ENCODE measurements at places on chromosomes 7 and 10.

- no peak for DNase-seq
These were observed 22.3 kb downstream of the ZNF783 start for GRCh38 chr7:149284343-149284742.

DNA sequence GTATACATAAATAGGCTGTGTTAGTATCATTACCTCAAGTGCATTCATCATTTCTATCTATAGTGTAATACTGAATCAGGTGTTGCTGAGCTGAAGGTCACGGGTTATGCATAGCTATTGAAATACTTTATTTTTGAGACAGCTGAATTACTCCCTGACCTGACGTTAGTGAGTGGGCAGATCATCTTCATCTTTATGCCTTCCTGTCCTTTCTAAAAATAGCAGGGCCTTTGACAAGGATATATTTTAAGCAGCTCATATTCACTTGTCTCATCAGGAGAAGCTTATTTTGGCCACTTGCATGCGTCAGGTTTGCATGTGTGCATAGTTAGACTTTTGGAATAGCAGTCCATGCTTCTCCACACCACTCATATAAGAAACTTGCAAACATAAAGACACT is 63.6 kb upstream of the DKK1 start:
- no peak for DNase-seq

DNA sequence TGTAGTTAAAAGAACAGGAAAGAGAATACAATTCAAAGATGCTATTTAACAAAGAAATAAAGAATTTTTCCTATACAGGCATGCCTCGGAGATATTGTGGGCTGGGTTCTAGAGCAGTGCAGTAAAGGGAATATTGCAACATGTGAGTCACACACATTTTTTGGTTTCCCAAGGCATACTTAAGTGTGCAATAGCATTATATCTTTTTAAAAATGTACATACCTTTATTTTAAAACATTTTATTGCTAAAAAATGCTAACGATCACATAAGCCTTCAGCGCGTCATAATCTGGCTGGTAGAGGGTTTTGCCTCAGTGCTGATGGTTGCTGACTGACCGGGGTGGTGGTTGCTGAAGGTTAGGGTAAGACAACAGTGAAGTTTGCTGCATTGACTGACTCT is 54.4 kb downstream of the ESYT2 start:
- no peak for DNase-seq

- no peak for DNase-seq
These were observed 13.2 kb downstream of the SHOC2 start for GRCh38 chr10:110932505-110933180.

- no peak for DNase-seq
These were observed 326.6 kb upstream of the GALNT17 start for GRCh38 chr7:70805360-70805759.

- no peak for DNase-seq
These were observed 75.3 kb upstream of the IL6 start for GRCh38 chr7:22651534-22652243.

DNA sequence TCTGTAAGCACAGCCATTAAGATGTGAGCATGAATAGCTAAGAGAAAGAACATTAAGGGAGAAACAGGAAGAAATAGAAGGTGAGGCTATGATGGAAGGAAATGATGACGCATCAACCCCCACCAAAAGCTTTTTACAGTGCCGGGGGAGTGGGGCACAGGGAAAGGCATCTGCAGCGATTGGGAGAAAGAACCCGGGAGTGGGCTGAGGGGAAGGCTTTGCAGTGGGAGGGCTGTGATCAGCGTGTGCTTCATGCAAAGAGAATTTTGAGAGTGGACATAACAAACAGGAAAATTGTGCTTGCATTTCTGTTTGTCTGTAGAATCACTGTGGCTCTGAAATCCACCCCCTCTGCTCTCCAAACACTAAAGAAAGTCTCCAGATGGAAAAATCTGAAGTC is 250.8 kb downstream of the KCNMA1 start:
- no peak for DNase-seq

DNA sequence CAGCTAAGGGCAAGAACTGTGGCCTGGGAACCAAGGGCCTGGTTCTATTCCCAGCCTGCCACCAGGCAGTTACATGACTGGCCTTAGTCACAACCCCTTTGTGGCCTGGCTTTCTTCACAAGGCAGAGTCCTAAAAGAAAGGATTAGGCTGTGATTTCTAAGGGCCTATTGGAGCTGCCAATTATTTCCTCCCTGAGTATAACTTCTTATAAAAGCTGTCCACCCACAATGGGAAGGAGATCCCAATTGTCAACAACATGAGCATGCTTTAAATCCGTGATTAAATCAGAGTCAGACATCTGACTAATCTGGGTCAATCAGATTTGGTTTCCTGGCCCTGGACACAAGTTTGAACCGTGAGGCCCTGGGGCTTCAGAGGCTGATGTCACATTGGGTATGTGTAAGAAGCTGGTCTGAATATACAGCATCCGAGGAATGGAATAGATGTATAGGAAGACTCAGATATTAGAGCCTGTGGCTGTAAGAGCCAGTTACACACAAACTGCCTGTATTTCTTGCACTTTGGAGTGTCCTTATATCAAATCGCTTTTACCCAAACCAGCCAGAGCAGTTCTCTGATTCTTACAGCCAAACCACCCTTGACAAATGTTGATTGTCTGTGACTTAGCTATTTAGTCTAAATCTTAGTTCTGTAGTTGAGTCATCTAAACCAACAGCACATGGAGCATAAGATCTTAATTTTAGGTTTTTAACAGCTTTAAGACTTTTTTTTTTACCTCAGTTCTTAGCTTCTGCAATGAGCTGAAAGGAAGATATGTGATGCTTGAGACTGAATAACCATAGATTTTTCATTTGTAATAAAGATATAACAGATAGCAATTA is 61.3 kb downstream of the ABCB4 start:
- DNase-seq, result no peak

Data from activated CD4-positive, alpha-beta T cell treated with anti-CD3 and anti-CD28 coated beads for 24 hours (primary cell).